Epithelial cell of alveolus of lung (primary cell): ENCODE measurements at places on chromosomes 5 and 9. TPM values are rescaled to one million over a fixed set of nuclear protein-coding genes. Genes with fewer than 3 reads are reported as not detected.

EDIL3 gene
- total RNA-seq: 28.3 and 60.1 TPM in 2 replicates

ADRB2 gene
- 0.65 and 0.72 TPM in 2 replicates for total RNA-seq

TLE1 gene
- total RNA-seq: 28.3 and 41.4 TPM in 2 replicates

TMEM252 gene
- not detected in 2 replicates for total RNA-seq

CTSV gene
- 0.24 and 2.1 TPM in 2 replicates for total RNA-seq

ZNF484 gene
- 5.2 and 10.3 TPM in 2 replicates for total RNA-seq

PCDHB2 gene
- total RNA-seq: under 0.01 and 1.2 TPM in 2 replicates

LURAP1L gene
- total RNA-seq: 21.5 and 57.2 TPM in 2 replicates

SSBP2 gene
- total RNA-seq: 22.4 and 68.6 TPM in 2 replicates

FRMD3 gene
- 0.13 and 1.3 TPM in 2 replicates for total RNA-seq

SLCO4C1 gene
- 0.16 and 0.52 TPM in 2 replicates for total RNA-seq
